Thymus (tissue), 14 donors: ENCODE measurements at places on chromosomes 6 and 20.

GRCh38 chr20:50982363-50982762, 23.7 kb downstream of the MOCS3 start:
- no peaks in the 10 kb centered on the region for H3K4me1 ChIP-seq
- no peak overlapping the region for H3K27ac ChIP-seq
- no peak overlapping the region for H3K4me3 ChIP-seq
- no peaks in the 10 kb centered on the region for H3K36me3 ChIP-seq
- no peaks in the 10 kb centered on the region for H3K27me3 ChIP-seq
- DNase-seq = no peak

DNA sequence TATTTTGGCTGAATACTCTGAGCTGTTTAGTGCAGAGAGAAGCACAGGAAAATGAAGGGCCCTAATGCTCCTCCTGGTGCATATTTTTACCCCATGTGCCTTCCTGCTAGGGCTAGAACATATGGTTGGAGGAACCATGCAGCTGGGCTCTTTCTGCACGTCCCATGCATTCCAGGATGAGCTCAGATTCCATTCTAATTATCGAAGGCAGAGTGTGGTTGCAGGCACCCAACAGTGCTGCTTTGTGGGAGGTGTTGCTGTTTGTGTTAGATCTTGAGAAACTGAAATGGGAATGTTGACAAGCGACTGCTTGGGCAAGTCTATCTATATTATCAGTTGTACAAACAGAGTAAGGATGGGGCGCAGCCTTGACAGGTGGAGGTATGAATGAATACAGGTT, 419.5 kb downstream of the DHX35 start:
- no peaks in the 10 kb centered on the region for H3K36me3 ChIP-seq
- no peak overlapping the region for H3K4me3 ChIP-seq
- H3K27me3 ChIP-seq = no peaks in the 10 kb centered on the region
- no peaks in the 10 kb centered on the region for H3K4me1 ChIP-seq
- no peak for DNase-seq

DNA sequence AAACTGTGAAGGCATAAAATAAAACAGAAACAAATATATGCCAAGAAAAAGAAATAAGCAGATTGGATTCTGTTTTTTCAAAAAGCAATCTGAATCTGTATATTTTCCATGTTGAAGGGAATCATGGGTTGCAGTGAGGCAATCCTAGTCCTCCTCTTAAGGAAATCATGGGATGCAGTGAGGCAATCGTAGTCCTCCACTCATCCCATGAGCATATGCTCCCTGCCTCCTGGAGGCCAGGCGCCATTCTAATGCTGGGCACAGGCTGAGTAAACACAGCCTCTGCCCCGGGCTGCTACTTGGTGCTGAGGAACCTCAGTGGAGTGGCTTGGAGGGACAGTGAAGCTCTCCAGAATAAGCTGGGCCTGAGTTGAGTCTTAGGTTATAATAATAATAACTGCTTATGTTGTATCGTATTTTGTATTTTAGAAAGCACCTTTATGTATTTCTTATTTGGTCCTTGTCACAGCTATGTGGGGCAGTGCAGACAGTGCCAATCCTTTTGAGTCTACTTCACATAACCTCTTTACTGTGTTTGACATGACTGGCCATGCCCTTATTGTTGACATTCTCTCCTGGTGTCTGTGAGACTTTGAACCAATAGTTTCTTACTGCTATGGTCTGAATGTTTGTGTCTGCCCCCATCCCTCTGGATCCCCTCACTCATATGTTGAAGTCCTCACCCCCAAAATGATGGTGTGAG, 56.6 kb upstream of the CITED2 start:
- no peak overlapping the region for H3K4me3 ChIP-seq
- no peaks in the 10 kb centered on the region for H3K4me1 ChIP-seq
- no peaks in the 10 kb centered on the region for H3K36me3 ChIP-seq
- H3K27ac ChIP-seq = no peak overlapping the region
- DNase-seq = no peak
- no peaks in the 10 kb centered on the region for H3K27me3 ChIP-seq

- no peaks in the 10 kb centered on the region for H3K27me3 ChIP-seq
- H3K36me3 ChIP-seq = peaks cover 18% of the 10 kb centered on the region
- no peak within 1 kb of the TSS for H3K27ac ChIP-seq
- DNase-seq = no peak
Observed at GRCh38 chr20:1328680-1329330, at the start of gene SDCBP2. TSS of gene SDCBP2 (minus strand) at chr20:1329139. CDS start at chr20:1320416, 8,723 bp downstream.

GRCh38 chr20:32577657-32578056, 7.5 kb downstream of the NOL4L start:
- H3K4me1 ChIP-seq = peaks cover 83% of the 10 kb centered on the region
- H3K27ac ChIP-seq = no peak overlapping the region
- H3K4me3 ChIP-seq = no peak overlapping the region
- H3K27me3 ChIP-seq = no peaks in the 10 kb centered on the region
- peaks cover 7% of the 10 kb centered on the region for H3K36me3 ChIP-seq

- DNase-seq = no peak
- H3K27me3 ChIP-seq = peaks cover 34% of the 10 kb centered on the region
- no peaks in the 10 kb centered on the region for H3K4me1 ChIP-seq
Observed at GRCh38 chr20:44412402-44413144, 57.1 kb downstream of the HNF4A start.

- H3K27me3 ChIP-seq = peaks cover 59% of the 10 kb centered on the region
- no peak overlapping the region for H3K27ac ChIP-seq
- no peak for DNase-seq
- no peaks in the 10 kb centered on the region for H3K4me1 ChIP-seq
Observed at GRCh38 chr20:46311039-46311650, 2.8 kb upstream of the CDH22 start.

DNA sequence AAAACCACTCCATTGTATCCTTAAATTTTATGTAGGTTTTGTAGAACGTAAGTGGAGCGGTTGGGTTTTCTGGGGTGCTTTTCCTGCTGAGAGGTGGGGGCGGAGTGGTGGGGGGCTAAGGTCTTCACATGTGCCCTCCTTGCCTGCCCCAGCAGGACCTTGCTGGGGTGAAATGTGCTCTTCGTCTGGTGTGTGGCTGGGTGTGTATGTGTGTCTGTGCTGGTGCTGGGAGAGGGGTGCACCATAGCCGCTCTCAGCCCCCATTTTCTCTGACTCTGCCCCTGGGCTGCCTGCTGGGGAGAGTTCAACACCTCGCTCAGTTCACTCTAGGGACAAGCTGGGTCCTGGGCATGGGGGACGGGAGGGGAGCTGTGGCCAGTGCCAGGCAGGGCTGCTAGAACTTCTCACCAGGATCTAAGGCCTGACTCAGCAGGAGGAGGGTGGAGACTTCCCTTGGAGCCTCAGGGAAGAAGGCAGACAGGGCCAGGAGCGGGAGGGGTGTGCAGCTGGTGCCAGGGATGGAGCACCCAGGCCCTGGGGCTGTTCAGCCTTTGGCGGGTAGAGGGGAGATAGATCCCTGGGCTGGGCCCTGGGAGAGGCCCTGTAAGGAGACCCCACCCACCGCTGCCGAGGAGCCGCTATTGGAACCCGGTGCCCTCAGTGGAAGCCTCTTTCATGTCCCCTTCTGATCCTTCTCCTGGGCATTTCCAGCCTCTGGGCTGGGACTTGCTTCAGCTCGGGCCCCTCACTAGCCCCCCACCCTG, 4.8 kb downstream of the SOX18 start:
- no peak overlapping the region for H3K27ac ChIP-seq
- H3K4me3 ChIP-seq = no peak overlapping the region
- H3K36me3 ChIP-seq = no peaks in the 10 kb centered on the region
- DNase-seq = no peak
- peaks cover 23% of the 10 kb centered on the region for H3K4me1 ChIP-seq

GRCh38 chr6:142558786-142559185, 257.0 kb downstream of the ADGRG6 start:
- DNase-seq = no peak
- H3K27ac ChIP-seq = no peak overlapping the region
- H3K4me3 ChIP-seq = no peak overlapping the region
- peaks cover 11% of the 10 kb centered on the region for H3K4me1 ChIP-seq

DNA sequence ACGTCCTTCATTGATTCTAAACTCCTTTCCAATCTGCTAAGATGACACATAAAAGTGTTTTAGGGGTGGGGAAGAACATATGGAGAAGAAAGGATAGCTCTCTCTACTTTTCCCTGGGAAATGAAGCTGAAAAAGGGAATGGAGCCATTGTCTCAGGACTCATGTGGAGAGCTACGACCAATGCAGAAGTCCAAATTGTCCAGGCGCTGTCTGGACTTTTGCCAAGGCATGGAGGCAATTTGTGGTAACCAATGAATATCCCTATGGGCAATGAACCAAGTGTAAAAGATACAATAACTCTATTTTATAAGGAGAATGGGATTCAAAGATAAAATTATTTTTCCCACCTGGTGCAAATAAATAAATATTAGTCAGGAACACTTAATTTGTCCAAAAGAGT, 16.1 kb downstream of the FBXL4 start:
- no peak for DNase-seq
- no peak overlapping the region for H3K4me3 ChIP-seq

- H3K27ac ChIP-seq = no peak overlapping the region
- peaks cover 3% of the 10 kb centered on the region for H3K27me3 ChIP-seq
- DNase-seq = no peak
- H3K4me3 ChIP-seq = no peak overlapping the region
- H3K36me3 ChIP-seq = no peaks in the 10 kb centered on the region
Observed at GRCh38 chr20:41701588-41702348, 83.6 kb upstream of the CHD6 start.

DNA sequence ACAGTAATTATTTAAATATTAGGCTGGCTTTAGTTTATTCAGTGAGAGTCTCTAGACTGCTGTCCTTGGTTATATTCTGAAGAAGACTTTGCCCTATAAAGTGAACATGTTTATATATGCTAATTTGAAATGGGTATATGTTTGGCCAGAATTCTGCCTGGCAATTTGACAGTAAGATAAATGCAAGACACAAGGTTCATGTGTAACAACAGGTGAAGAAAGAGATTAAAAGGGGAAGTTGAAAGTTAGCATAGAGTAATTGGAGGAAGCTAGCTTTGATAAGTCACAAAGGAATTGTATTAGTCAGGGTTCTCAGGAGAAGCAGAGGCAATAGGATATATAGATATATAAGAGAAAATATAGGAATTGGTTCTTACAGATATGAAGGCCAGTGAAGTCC, 191.4 kb downstream of the CENPW start:
- no peaks in the 10 kb centered on the region for H3K27me3 ChIP-seq
- no peaks in the 10 kb centered on the region for H3K4me1 ChIP-seq
- no peaks in the 10 kb centered on the region for H3K36me3 ChIP-seq
- no peak overlapping the region for H3K27ac ChIP-seq
- no peak overlapping the region for H3K4me3 ChIP-seq

DNA sequence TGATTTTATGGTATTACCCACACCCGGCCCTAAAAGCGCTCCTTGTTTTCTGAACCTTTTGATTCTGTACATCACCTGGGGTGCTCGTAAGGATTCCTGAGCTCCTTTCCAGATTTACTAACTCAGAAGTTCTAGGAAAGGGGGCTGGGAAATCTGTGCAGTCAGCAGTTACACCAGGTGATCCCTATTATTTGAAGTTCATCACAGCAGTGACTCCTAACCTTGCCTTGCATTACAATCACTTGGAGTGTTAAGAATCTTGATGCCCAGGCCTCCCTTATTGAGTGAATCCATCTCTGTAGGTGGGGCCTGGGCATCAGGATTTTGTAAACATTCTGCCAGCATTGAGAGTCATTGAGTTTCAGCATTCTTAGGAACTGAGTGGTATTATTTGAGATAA, 44.7 kb downstream of the BMP6 start:
- no peak overlapping the region for H3K4me3 ChIP-seq
- H3K27me3 ChIP-seq = no peaks in the 10 kb centered on the region
- H3K27ac ChIP-seq = no peak overlapping the region
- H3K36me3 ChIP-seq = no peaks in the 10 kb centered on the region
- DNase-seq = no peak

DNA sequence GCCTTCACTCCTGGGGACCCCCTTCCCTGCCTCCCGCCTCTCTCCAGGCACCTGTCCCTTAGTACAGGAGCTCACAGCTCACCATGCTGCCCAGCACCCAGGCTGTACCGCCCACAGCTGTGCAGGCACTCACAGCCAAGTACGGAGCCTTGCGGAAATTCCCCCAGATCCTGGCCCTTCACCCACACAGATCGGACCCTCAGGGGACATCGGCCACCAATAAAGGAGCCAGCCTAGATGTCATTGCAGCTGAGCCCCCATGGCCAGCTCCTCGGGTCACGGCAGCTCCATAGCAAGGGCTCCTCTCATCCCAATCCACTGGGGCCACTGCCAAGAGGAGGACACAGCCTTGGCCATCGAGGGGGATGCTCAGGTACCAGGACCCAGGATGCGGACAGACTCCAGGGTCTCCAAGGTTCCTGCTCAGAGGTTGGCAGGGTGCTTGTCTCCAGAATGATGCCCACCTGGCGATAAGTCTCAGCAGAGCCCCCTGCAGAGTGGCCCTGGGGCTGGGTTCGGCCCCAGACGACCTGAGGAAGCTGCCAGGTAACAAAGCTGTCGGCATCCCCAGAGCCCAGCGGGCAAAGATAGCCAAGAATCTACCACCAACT, 82.3 kb downstream of the YTHDF1 start:
- no peaks in the 10 kb centered on the region for H3K4me1 ChIP-seq
- no peaks in the 10 kb centered on the region for H3K36me3 ChIP-seq

- H3K27ac ChIP-seq = no peak overlapping the region
- no peaks in the 10 kb centered on the region for H3K36me3 ChIP-seq
- DNase-seq = peak; percentile 7
- no peaks in the 10 kb centered on the region for H3K4me1 ChIP-seq
- no peaks in the 10 kb centered on the region for H3K27me3 ChIP-seq
Observed at GRCh38 chr6:29834564-29835436, 7.2 kb downstream of the HLA-G start.

GRCh38 chr6:137958811-137959565, 91.9 kb downstream of the TNFAIP3 start:
- H3K27me3 ChIP-seq = no peaks in the 10 kb centered on the region
- no peak for DNase-seq
- no peak overlapping the region for H3K4me3 ChIP-seq
- H3K36me3 ChIP-seq = no peaks in the 10 kb centered on the region

DNA sequence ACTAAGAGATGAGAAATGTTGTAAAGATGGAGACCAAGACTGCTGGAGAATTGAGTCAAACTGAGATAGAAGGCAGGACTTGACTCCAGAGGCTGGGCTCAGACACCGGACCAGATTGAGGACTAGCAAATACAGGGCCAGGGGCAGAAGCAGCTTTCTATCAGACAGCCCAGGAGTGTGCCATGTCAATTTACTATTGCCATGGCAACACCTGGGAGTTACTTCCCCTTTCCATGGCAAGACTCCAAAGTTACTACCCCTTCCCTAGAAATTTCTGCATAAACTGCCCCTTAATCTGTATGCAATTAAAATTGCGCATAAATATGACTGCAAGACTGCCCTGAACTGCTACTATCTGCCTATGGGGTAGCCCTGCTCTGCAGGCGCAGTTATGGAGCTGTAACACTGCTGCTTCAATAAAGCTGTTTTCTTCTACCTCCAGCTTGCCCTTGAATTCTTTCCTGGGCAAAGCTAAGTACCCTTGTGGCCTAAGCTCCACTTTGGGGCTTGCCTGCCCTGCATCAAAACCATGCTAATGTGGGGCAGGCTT, 90.1 kb upstream of the EDN1 start:
- H3K4me3 ChIP-seq = no peak overlapping the region
- no peak for DNase-seq
- H3K36me3 ChIP-seq = no peaks in the 10 kb centered on the region
- H3K27me3 ChIP-seq = no peaks in the 10 kb centered on the region
- H3K27ac ChIP-seq = no peak overlapping the region
- H3K4me1 ChIP-seq = no peaks in the 10 kb centered on the region
